Activated CD4-positive, alpha-beta T cell treated with anti-CD3 and anti-CD28 coated beads, Interleukin-2, amount 50 U/mL, for 4 hours (primary cell): ENCODE measurements at places on chromosomes 11 and 22.

GRCh38 chr11:82718307-82718706 is 15.4 kb downstream of the FAM181B start:
- DNase-seq, result no peak

GRCh38 chr22:45602824-45603595 is 68.6 kb upstream of the ATXN10 start:
- no peak for DNase-seq

GRCh38 chr11:19433367-19433766 is 192.6 kb upstream of the E2F8 start:
- no peak for DNase-seq

DNA sequence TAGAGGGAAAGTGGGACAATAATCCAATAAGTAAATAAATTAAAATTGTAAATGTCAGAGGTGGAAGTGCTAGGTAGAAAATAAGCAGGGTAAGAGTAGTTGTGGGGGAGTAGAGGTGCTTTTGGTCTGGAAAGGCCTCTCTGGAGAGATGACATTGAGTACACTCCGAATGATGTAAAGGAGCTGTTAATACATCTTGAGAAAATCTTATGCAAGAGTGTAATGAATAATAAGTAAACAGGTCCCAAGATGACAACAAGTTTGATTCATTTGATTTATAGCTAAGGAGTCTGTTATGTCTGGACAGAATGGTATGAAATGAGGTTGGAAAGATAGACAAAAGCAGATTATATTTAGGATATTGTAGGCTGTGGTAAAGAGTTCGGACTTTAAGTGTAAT is 87.5 kb downstream of the TMEM135 start:
- no peak for DNase-seq
